ENCODE measurements at places on chromosomes 11 and 22.

GRCh38 chr11:77054084-77054483 is 12.7 kb upstream of the CAPN5 start:
- DNase-seq: no peak

DNA sequence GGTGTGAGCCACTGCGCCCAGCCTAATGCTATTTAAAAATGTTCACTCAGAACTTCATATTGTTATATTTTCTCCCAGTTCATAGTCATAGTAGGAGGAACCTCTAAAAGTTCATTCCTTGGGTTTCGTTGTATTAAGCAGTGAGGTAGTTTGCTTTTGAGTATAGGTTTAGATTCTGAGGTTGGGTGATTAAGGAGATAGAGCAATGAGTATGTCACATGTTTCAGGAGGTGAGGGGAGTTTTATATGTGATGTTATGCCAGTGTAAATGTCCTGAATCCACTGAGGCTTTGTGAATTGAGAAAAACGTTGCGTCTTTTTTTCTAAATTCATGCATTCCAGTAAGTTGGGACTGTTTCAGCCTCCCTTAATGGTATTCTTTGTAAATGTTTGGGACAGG is 4.2 kb downstream of the UBE2L3 start:
- DNase-seq: no peak

- DNase-seq: no peak
These were observed 64.8 kb downstream of the PHF21B start for GRCh38 chr22:44944883-44945601.

GRCh38 chr11:115502636-115503082 is 1.6 kb downstream of the CADM1 start:
- DNase-seq: no peak

GRCh38 chr22:36858966-36859365 is 1.8 kb upstream of the NCF4 start:
- no peak for DNase-seq

- DNase-seq: no peak
These were observed 460.5 kb downstream of the LRRC4C start for GRCh38 chr11:40998920-40999319.

- no peak for DNase-seq
These were observed 557.1 kb upstream of the CADM1 start for GRCh38 chr11:116061322-116061721.

DNA sequence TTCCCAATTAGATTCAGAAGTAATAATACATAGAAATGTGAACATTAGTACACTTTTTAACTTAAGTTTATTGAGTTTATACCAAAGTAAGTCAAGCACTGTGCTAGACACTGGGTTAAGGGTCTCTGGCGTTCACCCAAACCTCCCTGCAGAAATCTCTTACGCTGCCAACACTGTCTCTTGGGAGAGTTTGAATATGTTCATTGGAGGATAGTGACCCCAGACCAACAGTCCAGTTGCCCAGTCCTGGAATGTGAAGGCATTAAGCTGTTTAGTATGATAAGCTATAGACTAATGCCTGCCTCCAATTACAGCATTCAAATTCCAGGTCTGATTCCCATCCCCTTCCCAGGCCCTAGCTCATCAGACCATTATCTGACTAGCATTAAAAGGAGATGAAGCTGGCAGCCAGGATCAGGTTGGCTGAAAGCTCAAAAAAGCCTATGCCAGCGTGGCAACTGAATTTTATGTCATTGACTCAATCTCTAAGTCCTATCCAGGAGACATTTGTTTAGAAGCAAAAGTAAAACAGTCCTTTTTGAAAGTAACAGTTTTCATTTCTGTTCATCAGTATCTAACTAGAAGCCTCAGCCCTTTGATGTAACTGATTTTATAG is 77.8 kb downstream of the SFI1 start:
- no peak for DNase-seq

DNA sequence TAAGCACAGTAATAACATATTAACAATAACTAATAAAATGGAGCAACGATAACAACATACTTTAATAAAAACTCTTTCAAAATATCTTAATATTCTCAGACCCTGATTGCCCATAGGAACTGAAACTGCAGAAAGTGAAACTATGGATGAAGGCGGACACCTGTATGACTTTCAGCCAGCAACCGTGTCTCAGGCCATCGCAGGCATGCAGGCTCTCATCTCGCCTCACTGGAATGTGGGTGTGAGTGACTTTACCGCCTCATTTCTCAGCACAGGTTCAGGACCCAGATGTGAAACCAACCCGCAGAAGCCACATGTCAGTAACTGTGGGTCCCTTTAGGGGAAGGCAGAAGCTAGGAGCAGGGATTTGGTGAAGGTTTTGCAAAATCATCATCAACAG is 539.1 kb downstream of the FAM181B start:
- no peak for DNase-seq

DNA sequence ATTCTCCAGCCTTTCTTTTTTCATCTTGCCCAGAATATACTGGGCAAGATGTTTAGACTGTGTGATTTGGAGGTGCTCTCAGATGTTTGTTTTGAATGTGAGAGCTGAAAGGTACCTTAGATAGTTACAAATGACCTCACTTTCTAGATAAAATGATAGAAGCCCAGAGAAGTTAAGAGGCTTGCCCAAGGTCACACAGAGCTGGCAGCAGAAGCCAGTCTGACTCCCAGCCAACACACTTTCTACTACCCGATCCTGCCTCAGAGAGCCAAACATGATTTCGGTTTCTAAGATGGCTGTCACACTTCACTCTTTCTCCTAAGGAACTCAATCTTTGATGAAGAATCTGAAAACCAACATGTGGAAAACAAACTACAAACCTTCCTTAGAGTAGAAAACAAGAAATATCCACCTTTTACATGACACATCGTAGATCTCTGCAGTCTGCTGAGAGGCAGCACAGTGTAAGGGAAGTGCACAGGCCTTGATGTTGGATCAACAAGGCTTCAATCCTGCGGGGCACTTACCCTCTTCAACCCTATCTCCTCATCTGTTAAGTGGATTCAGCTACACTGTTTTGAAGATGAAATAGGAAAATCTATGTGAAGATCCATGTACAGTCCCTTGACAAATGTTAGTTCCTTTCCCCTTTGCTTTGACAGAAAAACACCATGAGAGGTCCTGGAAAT is 58.6 kb downstream of the SYTL2 start:
- no peak for DNase-seq

GRCh38 chr11:115802641-115803040 is 298.4 kb upstream of the CADM1 start:
- DNase-seq: no peak

GRCh38 chr11:8177136-8177535 is 8.3 kb upstream of the RIC3 start:
- DNase-seq: no peak

- no peak for DNase-seq
These were observed 1.6 kb upstream of the THOC5 start for GRCh38 chr22:29555065-29555644.

- no peak for DNase-seq
These were observed 289.7 kb downstream of the BRD1 start for GRCh38 chr22:49538006-49538405.

GRCh38 chr11:58485961-58486360 is 21.9 kb downstream of the OR5B21 start:
- no peak for DNase-seq

GRCh38 chr11:6199174-6199810 is at the start of gene OR52W1:
OR52W1 (plus strand) TSS chr11:6199224; CDS start chr11:6199224, 0 bp downstream.
- DNase-seq: no peak

DNA sequence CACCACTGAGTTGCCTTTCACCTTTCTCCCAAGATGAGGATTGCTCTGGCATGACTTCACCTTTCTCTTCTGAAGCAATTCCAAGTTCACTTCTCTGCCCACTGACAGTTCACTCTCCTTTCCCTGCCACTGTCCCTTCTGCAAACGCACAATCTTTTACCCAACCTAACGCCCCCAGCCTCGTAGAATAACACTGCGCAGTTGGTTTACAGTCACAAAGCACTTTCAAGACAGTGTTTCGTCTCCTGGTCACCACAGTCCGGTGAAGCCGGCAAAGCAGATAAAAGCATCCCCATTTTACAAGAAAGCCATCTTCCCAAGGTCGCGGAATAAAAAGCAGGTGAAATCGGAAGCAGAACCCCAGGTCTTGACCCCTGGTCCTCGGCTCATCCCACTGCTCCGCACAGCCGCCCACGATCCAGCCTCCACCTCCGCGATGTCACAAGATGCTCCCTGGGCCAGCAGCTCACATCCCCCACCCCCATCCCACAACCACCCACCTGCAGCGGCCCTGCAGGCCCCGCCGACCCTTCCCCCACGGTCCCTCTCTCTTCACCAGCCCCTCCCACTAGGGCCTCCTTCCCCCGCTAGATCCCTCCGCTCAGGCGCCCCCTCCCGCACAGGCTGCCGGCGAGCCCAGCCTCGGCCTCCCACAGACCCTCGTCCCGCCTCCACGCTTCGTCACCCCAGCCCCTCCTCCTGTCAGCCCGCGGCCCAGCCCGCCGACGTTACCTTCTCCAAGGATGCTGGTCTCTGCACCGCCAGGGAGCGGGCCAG is 585 bp downstream of the PI4KA start:
- peak; percentile 87 for DNase-seq

- DNase-seq: peak; percentile 6
These were observed 213.4 kb upstream of the SYN3 start for GRCh38 chr22:33271390-33272161.

- DNase-seq: peak; percentile 77
These were observed 124.2 kb downstream of the SWAP70 start for GRCh38 chr11:9787981-9788521.

GRCh38 chr11:44960200-44960845 is 9.6 kb upstream of the TP53I11 start:
- DNase-seq: no peak

GRCh38 chr11:65334696-65335295 is 1.1 kb downstream of the DPF2 start:
- no peak for DNase-seq

GRCh38 chr11:100948936-100949335 is 180.7 kb downstream of the PGR start:
- DNase-seq: no peak

DNA sequence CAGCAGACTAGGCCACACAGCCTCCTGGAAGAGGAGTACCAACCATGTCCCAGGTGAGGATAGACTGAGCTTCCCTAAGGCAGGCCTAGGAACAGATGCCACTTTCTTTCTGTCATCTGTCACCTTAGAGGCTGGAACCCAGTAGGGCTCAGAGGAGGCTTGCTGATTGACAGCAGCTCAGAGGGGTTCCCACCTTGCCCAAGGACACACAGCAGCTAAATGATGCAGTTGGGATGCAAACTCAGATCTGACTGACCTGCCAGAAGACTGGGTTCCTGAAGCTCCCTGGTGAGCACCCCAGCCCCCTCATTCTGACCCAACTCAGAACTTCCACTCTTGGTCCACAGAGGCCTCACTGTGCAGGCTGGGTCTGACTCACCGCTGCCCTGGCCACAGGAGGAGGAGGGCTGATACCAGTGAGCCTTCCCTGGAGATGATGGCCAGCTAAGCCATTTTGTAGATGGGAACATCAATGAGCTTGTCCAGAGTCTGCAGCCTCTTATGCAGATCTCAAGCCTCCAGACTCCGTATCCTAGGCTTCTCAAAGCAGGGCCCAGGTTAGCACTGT is 14.0 kb downstream of the CAPN5 start:
- no peak for DNase-seq

GRCh38 chr11:126246636-126247035 is 22.1 kb downstream of the SRPRA start:
- DNase-seq: no peak

DNA sequence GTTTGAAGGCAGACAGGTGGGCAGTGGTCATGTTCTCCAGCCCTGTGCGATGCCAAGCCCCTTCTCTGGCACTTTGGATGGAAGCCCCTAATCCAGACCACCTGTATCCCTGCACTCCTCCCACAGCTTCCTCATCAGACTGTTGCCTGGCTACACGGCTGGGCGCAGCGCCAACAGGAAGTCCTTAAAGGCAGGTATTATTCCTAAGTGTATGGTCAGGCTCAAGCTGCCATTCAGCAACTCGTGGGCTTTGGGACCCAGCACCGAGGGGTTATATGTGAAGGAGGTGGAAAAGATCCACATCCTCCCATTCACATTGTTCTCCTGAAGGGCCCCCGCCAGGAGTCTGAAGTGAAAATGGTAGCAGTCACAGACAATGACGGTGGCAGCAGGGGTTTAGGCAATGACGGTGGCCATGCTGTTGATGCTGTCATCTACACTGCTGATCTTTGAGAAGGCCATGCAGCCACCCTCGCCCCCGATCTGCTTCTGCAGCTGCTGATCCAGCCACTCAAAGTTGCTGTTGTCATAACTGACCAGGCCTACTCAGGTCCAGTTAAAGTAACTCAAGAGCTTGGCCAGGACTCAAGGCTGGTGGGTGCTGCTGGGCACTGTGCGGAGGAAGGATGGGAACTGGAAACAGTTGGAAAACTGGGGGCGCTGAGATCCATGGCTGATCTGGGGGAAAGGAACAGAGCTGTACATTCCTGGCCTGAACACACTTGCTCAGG is 27.7 kb downstream of the OR6Q1 start:
- DNase-seq: no peak

- no peak for DNase-seq
These were observed 1291.5 kb downstream of the TBC1D22A start for GRCh38 chr22:48053973-48054372.

DNA sequence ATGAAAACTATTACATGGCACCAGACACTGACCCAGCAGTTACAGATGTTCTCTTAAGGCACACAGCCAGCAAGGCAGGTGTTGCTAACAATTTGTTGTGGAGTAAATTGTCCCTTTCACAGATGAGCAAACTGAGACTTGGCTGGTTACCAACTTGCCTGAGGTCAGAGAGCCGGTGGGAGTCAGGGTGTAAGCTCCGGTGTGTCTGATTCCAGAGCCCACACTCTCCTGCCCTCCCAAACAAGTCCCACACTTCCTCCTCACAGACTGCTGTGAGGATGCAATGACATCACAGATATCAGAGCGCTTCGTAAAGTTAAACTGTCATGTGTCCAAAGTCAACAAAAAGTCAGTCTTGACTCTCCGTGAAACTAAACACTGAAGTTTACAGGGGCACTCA is 12.5 kb downstream of the GDPD5 start:
- peak; percentile 11 for DNase-seq

GRCh38 chr22:18136563-18137320 is 13.2 kb upstream of the USP18 start:
- DNase-seq: no peak

DNA sequence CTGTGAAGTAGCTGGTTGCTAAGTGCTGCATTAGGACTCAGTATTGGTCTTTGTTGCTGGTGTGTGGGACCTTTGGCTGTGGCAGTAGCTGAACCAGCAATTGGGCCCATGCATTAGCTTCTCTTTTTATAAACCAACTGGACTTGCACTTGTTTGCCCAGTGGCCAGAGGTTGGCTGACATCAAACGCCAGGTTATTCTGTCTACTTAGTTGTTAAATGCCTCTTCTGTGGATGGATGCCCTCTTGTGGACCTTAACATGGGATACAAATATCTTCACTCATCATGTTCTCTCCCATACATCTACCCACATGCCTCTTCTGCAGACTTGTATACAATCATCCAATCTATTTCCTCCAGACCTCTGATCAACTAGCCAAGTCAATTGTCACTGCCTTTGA is 26.4 kb upstream of the ARHGAP20 start:
- DNase-seq: no peak

- no peak for DNase-seq
These were observed 12.6 kb downstream of the CHRM1 start for GRCh38 chr11:62908468-62909072.

- DNase-seq: no peak
These were observed 3.3 kb upstream of the FXYD2 start for GRCh38 chr11:117827521-117828511.
